NCI-H1417 (cell line): ENCODE measurements at places on chromosomes 2 and 18.

DNA sequence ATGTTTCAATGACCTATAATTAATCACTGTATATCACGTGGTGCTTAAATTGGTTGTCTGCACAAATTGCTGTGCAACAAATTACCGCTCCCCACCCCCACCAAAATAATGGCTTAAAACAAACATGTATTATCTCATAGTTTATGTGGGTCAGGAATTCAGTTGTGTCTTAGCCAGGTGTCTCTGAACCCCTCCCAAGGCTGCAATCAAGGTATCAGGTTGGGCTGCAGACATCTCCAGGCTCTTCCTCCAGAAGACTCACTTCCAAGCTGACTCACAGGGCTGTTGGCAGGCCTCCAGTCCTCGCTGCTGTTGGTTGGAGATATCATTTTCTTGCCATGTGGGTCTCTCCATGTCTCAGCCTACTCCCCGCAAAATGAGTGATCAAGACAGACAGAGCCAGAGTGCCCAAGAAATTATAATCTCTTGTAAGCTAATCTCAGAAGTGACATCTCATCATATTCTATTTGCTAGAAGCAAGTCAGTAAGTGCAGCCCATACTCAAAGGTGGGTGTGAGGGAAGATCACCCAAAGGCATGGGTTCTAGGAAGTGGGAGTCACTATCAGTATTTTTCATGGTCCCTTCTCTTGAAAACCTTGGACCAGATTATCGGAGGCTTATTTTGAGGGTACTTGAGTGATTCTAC lies 38.4 kb downstream of the SPC25 start:
- no peak for DNase-seq

DNA sequence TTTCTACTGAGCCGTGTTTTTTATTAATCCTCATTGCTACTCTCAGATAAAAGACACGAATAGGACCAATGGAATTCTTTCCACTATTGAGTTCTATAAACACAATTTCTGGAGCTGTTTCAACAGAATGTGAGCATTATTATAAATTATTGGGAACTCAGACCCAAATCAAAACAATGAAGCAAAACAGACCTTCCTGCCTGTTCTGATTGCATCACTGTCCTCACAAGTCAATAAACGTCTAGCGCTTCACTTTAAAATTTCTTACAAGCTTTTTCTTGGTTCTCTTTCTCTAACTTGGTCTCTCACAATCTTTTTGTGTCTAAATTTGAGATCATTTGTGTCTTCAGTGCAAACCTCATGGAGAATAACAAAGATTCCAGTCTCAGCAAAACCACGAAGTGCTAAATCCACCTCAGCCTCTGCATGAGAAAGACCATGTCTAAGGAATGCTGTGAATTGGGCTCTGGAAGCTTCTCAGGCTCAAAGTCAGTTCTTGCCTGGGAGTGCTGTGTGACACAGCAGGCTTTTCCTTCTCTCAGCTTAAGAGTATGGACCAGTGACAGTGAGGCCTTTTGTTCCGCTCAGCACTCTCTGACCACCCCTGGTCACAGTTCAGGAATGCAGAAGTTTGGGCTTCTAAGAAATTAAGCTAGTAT lies 22.8 kb downstream of the ARHGAP28 start:
- DNase-seq, result no peak

DNA sequence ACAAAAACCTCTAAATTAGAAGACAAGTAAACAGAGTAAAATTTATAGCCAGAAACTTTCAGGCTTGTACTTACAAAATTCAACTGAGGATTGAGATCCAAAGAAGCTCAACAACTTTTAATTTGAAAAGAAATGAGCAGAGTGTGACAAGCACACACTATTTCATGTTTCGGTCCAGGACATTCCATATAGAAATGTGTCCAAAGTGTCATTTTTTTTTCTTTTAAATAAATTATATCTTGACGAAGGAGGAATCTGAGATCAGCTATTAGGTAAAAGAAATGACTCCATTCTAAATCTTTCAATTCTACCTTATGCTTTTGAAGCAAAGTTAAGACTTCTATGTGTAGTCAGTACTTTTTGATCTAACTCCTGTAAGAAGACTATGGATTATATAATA lies 4.6 kb downstream of the FN1 start:
- DNase-seq, result no peak

DNA sequence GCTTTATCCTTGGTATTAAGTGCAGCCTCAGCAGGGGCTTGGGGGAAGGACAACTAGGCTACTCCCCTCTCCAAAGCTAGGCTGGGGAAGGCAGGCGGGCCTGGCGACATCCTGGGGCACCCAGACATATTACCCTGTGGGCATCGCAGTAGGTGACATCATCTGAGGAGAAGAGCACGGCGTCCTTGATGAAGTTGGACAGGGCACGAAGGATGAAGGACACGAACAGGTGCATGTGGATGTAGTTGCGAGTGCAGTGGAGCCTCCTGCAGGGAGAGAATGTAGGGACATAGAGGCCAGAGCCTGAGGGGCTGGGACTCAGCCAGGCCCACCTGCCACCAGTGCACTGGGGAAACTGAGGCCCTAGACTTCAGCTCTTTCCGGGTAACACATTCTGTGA lies 32.3 kb downstream of the TMEM37 start:
- DNase-seq, result no peak

GRCh38 chr2:8580316-8581233 lies 101.3 kb upstream of the ID2 start:
- DNase-seq, result no peak

DNA sequence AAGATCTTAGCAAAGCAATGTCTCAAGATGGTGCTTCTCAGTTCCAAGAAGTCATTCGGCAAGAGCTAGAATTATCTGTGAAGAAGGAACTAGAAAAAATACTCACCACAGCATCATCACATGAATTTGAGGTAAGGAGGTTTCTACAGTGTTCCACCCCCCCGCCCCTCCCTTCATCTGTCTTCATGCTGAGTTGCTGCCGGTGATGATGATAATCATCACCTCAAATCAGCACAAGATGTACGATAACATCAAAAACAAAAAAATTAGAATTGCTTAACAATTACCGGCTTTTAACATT lies 14.6 kb downstream of the UGP2 start:
- DNase-seq, result no peak

DNA sequence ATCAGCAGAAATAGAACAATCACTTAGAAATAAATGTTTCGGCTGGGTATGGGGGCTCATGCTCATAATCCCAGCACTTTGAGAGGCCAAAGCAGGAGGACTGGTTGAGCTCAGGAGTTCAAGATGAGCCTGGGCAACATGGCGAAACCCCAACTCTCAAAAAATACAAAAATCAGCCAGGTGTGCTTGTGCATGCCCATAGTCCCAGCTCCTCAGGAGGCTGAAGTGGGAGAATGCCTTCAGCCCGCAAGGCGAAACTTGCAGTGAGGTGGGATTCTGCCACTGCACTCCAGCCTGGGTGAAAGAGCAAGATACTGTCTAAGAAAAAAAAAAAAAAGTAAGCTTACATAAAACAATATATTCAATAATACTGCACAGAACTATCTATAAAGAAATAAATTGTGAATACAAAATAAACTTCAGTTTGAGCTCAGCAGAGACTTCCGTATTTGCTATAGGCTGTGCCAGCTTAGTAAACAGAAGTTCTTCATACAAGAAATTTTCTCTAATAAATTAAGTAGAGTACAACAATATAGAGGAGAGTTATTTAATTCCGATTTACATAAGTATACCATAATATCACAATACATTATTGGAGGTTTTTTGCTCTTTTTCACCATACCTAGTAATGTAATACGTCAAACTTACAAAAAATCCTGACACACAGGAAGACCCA lies 43.6 kb downstream of the SRBD1 start:
- no peak for DNase-seq
